NCI-H1105 treated with DMSO at 0.1 percent for 48 hours (cell line): ENCODE measurements at places on chromosomes 2 and 18.

DNA sequence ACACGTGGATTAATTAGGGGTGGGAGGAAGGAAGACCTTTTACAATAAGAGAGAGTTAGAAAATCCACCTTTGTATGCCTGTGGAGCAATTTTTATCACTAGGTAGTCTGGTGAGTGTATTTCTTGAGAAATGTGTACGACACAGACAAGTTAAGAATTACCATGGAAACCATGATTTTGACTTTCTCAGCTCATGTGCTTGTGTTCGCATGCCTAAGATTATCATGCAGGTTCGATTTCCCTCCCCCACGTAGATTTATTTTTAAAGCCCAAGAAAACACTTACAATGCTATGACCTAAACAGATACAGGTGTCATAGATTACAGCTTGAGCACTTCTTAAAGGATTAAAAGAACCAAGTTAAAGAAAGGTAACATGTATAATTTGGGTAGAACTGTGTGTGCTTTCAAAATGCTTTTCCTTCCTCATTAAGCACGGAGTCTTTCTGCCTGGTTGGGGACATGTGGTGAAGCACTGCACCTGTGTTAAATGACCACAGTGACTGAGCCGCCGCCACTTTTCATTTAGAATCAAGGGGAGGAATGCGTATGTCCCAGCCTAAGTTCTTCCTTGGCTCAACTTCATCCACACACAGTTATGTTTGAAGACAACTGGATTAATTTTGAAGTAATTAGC is 16.6 kb downstream of the SERTAD2 start:
- no peak for DNase-seq

GRCh38 chr18:48535956-48536355 is 2.9 kb upstream of the CTIF start:
- DNase-seq: no peak

- DNase-seq: peak; percentile 4
These were observed 11.6 kb upstream of the RBFA start for GRCh38 chr18:80022613-80023012.

DNA sequence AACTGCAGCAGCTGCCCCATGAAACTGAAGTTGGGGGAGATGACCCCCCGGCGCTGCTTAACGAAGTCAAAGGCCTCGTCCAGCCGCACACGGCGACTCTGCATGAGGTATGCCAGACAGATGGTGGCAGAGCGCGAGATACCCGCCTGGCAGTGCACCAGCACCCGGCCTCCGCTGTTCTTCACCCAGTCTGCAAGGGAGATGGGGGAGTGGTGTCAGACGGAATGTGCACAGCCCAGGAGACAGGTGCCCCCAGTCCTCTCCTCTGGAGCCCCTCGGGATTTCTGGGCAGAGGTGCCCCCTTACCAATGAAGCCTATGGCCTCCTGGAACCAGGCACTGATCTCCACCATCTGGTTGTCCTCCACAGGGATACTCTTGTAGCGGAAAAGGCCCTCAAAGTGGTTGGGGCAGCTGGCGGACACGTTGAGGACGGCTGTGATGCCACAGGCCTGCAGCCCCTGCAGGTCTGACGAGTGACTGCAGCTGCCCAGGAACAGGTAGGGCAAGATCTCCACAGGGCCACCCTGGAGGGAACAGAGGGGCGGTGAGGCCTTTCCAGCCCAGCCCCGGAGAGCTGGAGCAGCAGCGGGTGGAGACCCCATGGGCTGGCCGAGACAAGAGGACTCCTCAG is 1.3 kb downstream of the DUSP2 start:
- DNase-seq: peak; percentile 19

DNA sequence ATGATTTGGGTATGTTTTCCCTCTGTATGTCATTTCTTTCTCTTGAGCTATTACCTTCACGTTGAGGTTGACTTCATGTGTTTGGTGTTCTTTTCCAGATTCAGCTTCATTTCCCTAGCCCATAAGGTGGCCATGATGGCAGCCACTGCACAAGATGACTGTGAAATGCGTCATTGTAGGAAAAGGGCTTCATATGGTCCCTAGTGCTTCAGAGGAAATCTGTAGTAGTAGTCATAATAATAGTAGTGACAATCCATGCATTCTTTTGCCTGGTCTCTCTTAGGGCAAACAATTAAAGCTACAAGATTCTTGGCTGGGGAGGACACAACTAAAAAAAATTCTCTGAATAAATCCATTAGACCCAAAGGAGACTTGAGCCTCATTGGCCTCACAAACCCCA is 28.4 kb downstream of the AOX1 start:
- DNase-seq: no peak

DNA sequence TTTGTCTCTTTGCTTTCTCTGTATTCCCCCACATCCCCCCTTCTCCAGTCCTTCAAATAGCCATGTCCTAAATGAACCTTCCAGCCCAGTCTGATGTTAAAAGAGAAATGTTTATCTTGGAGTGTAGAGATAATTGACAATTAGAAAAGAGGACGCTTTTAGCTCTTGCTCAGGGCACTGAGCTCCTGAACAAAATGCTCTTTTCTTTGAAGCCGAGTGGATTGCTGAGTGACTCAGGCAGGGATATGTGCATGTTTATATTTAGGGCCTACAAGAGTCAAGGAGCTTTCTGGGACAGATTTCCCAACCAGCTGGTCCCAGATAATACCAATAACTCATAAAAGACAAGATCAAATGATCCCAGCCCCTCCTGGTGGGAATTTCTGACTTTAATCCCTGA is 88.0 kb upstream of the SETBP1 start:
- DNase-seq: no peak

DNA sequence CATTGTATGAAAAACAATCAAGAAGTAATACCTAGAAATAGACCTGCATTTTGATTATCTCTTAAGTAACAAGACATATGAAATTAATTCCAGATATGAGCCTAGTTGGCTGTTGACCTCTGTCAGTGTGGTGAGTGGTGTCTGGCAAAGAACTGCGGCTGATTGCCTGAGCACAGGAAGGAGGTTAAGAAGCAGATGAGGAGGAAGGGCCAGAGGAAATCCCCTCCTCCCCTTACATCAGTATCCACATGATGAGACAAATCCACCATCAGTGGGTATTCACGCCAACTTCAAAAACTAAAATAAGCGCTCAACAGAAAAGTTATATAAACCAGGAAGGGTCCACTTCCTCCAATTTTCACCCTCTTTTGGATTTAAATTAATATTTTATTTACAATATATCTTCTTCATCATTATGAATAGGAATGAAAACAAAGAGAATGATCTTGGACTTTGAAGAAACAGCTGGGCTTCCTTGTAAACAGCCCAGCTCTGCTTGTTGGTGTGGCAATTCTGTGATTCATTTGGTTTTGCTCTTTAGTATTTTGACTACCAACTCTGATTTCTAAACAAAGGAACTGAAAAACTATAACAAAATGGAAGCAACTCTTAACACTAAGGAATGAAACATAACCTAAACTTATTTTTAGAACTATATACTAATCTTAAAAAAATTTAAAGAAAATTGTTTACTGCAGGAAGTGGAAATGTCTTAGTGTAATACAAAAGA is 27.3 kb downstream of the RFTN2 start:
- no peak for DNase-seq

GRCh38 chr18:57583297-57583835 is 3.1 kb downstream of the FECH start:
- no peak for DNase-seq

- peak; percentile 88 for DNase-seq
These were observed 11.4 kb downstream of the ATOH8 start for GRCh38 chr2:85765081-85765731.

GRCh38 chr18:57125627-57126026 is 21.3 kb upstream of the BOD1L2 start:
- DNase-seq: no peak

GRCh38 chr2:26887151-26887550 is 39.2 kb downstream of the DPYSL5 start:
- DNase-seq: no peak
